ENCODE measurements at places on chromosomes 7 and 10.

GRCh38 chr10:97475936-97476594, 22.2 kb downstream of the MMS19 start:
- DNase-seq: no peak

DNA sequence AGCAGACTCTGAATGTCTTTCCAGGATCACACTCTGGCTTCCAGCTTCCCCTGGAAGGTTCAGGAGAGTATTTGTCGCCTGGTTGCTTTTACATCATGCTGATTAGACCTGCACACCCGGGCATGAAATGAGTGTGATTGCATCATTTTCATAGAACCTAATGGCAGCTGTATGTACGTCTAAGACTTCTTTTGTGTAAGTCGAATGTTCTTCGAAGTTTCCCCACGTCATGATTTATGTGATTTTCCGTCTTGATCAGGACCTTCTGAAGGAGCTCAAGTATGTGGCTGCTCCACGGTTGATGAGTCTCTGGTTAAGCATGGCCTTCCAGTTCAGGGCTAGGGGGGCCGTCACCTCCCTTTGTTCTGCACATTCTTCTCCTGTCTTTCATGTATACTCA, 4.5 kb downstream of the EIF4H start:
- DNase-seq: peak; percentile 70

DNA sequence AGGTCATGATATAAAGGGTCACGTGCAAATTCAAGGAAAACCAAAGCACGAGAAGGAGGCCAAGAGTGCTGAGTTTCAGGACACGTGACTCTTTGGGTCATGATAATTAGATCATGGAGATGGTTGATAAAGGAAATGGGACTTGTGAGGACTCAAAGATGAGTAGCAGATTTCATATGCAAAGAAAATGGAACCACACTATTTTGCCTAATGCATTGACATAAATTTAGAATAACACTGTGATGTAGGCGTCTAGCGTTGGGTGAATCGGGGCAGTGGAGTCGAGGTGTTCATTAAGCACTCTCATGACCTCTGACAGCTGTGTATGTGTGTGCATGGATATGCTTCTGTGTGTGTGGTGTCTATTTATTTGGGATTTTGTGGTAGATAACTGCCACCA, 1025.6 kb upstream of the LRRTM3 start:
- no peak for DNase-seq

DNA sequence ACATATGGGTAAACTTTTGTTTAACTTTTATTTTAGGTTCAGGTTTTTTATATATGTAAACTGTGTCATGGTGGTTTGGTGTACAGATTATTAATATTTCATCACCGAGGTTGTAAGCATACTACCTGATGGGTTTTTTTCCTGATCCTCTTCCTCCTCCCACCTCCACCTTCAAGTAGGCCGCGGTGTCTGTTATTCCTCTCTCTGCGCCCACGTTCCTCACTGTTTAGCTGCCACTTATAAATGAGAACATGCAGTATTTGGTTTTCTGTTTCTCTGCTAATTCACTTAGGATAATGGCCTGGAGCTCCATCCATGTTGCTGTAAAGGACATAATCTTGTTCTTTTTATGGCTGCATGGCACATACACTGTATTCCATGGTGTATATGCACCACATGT, 1000.0 kb upstream of the CELF2 start:
- no peak for DNase-seq

GRCh38 chr7:133052826-133053225, 29.1 kb downstream of the CHCHD3 start:
- no peak for DNase-seq

DNA sequence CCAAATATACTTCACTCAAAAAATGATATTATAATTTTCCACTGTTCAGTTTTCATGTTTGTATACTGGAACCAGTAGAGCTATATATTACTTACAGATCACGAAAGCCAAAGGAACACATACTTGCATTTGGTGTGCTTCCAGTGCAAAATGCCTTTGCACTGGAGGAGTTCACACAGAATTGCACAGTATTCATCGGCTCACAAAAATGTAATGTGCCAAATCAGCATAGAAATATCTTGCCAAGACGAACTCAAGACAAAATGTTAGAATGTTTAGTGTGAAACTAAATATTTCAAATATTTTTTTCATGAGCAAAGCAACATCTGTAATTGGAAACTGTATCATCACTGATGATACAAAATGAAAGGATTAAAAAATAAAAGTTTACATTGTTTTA, 646.2 kb upstream of the SEMA3D start:
- DNase-seq: peak; percentile 83

GRCh38 chr7:30074422-30075030, 46.3 kb downstream of the PLEKHA8 start:
- no peak for DNase-seq

DNA sequence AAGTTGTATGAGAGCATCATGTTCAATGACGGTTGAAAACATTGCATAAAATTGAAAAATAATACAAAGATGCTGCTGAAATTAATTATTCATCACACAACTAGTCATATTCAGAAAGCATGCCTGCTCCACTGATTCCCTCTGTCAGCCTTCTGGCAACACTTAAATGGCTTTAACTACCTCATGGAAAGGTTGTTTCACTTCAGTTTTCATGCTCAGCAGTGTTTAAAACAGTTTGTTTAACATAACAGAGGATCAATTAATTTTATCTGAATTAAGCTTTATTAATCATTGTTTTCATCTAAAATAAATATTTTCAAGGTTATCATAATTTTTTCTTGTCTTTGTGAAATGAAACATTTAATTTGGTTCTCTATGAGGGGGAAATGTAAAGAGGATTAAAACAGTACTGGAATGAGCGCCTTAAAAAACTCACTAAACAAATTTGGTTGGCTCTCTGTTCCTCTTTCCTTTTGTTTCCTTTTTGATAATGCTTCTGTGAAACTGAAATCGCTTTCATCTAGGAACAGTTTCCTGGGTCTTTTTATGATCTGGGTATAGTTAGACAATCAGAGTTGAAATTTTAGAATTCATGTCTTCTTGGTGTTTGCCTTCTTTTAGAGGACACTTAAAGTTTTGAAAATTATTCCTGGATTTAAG, 427.4 kb downstream of the SH2D4B start:
- DNase-seq: no peak

DNA sequence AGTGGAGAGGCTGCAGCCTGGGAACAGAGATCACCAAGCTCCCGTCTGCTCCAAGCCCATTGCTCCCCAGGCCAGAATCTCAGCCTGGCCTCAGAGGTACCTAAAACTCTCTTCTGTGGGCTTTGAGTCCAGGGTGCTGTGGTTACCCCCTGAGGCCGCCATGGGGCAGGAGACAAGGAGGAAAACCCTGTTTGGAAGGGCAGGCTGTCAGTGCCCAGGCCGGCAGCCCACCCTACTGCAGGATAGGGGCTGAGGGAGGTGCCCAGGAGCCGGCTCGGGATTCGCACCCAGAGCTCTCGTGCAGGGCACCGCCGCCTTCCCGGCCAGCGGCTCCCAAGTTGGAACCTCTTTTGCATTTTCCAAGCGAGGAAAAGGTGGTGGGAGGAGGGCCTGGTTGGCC, 24.5 kb downstream of the UNCX start:
- DNase-seq: no peak

GRCh38 chr10:107727767-107728317, 563.3 kb upstream of the SORCS1 start:
- no peak for DNase-seq

DNA sequence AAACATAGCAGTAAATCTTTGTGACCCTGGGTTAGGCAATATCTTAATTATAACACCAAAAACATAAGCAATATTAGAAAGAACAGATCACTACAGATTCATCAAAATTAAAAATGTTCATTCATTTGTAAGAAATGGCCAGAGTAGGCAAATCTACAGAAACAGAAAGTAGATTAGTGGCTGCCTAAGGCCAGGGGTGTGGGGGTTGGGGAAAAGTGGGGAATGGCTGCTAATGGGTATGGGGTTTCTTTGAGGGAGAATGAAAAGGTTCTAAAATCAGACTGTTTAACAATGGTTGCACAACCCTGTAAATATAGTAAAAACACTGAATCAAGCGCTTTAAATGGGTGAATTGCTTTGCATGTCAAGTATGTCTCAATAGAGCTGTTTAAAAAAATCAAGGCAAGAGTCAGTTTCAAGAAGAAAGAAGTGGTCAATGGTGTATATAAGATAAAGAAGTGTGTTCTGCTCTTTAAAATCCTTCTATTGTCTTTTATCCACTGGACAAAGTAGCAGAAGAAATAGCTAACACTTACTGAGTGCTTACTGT, 42.6 kb downstream of the CDK6 start:
- no peak for DNase-seq

DNA sequence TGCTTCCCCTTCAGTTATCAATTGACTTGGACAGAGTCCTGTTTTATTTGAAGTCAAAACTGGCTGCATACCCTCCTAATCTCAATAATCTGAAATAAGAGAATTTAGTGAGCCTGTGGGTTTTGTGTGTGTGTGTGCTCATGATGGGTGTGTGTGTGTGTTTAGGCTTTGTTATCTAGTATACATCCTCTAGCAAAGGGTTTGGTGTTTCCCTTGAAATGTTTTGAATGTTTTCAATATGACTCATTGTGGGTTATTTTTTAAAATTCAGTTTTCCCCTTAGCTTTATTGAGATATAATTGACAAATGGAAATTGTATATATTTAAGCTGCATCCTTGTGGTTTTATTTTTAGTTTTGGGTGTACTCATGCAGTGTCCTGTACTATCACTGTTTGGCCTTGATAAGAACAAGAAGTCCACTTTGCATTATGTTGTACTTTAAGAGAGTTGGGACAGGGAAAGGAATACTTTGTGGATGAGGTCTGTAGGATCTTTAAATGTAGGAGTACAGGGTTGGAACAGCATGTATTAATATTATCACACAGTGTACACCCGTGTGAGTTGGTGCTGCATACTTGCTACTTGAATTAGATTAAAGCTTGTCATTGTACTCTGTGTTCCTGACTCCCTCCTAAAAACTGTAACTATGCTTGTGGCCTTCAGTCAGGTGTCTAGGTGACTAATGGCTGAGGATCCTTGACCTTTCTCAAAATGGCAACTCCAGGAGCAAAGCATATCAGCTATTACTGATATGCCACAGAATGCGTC, 58.3 kb downstream of the VCL start:
- DNase-seq: no peak

GRCh38 chr7:28700790-28701203, 257.3 kb downstream of the TRIL start:
- peak; percentile 42 for DNase-seq

- no peak for DNase-seq
Measured at GRCh38 chr10:118835682-118836326, 81.0 kb upstream of the CACUL1 start.

DNA sequence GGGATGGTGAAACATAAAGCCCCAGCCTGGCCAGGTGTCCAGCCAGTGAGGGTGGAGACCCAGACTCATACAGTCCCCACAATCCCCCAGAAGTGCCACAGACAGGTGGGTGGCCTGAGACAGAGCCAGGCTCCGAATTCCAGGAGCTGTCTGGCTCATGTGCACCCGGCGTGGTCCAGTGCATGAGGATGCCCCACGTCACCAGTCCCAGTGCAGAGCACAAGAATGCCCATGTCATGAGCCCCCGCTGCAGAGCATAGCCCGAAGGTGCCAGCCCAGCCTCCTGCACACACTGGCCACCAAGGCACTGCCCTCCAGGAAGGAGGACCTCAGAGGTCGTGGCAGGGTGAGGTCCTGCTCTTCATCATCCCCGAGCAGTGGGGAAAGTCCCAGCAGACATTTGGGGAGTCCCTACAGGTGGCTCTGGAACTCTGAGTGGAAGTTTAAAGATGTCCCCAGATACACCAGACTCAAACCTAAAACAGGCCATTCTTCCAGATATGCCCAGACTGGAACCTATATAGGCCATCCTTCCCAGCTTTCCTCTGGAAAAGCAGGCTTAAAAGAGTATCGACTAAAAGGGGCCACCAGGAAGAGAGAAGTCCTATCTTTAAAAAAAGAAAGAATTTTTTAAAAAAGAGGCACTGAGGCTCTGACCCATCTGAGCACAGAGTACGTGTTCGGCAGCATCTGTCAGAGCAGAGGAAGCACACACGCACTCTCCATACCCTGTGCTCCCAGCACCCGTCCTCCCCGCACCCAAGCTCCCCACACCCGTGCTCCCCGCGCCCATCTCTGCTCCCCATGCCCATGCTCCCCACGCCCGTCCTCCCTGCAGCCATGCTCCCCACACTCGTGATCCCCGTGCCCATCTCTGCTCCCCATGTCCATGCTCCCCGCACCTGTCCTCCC, 11.5 kb downstream of the DIP2C start:
- no peak for DNase-seq

DNA sequence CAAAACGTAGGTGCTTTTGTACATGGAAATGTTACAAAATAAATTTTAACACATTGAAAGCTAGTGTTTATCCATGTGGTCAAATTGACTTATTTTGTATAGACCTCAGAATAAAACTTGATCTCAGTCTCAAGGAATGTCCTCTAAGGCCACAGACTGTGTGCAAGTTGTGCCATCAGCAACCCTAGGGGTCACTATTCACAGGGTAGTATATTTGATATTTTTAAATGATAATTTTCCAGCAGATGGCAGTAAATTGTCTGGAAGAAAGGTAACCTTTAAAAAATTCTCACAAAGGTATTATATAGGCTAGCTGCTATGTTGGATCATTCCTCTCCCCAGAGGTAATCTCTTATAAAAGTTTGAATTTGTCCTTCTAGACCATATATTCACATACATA, 12.9 kb upstream of the SNX10 start:
- no peak for DNase-seq

DNA sequence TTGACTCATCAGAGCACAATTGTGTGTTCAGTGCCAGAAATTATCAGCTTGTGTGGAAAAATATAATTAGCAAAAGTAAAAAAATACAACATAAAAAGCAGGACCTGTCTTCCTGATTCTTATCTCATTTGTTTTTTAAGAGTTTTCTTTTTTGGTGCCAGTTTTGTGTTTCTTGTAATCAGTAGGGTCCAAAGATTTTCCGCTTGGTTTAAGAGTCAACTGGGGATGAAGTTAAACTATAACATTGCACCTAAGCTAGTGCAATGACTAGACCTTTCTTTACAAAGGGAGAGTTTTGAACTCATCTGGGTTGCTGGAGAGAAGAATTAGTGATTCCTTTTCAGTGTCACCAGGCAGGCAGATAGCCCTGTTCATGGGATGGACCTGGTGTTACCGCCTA, 113.4 kb downstream of the PLPP4 start:
- no peak for DNase-seq

DNA sequence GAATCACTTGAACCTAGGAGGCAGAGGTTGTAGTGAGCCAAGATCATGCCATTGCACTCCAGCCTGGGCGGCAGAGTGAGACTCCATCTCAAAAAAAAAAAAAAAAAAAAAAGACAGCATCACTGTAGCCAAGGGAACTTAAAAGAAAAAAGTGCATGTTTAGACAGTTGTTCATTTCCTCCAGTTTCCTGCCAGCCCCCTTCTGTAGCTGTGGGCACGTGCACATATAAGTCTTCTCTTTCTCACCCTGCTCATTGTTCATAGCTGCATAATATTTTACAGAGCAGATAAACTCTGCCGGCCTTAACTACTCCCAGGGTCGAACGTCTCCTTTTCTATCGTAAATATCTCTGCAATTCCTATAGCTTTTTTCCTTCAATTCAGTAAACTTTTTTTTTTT, 132.6 kb downstream of the LHPP start:
- DNase-seq: no peak

GRCh38 chr10:72911758-72912157, 18.2 kb downstream of the OIT3 start:
- DNase-seq: no peak
